T-helper 1 cell (primary cell): ENCODE measurements at places on chromosomes 4 and X.

- DNase-seq: no peak
Measured at GRCh38 chr4:73764513-73764912, 24.1 kb downstream of the CXCL8 start.

DNA sequence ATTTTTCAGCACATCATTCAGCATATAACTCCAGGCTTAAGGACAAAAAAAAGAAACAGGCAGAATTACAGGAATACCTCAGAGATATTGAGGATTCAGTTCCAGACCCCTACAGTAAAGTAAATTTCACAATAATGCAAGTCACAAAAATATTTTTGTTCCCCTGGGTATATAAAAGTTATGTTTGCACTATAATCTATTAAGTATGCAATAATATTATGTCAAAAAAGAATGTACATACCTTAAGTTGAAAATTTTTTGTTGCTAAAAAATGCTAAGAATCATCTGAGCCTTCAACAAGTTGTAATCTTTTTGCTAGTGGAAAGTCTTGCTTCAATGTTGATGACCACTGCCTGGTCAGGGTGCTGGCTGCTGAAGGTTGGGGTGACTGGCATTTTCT, 2532.5 kb downstream of the ARAP2 start:
- DNase-seq: no peak

- no peak for DNase-seq
Measured at GRCh38 chrX:101409043-101409442, 1.0 kb downstream of the HNRNPH2 start.

DNA sequence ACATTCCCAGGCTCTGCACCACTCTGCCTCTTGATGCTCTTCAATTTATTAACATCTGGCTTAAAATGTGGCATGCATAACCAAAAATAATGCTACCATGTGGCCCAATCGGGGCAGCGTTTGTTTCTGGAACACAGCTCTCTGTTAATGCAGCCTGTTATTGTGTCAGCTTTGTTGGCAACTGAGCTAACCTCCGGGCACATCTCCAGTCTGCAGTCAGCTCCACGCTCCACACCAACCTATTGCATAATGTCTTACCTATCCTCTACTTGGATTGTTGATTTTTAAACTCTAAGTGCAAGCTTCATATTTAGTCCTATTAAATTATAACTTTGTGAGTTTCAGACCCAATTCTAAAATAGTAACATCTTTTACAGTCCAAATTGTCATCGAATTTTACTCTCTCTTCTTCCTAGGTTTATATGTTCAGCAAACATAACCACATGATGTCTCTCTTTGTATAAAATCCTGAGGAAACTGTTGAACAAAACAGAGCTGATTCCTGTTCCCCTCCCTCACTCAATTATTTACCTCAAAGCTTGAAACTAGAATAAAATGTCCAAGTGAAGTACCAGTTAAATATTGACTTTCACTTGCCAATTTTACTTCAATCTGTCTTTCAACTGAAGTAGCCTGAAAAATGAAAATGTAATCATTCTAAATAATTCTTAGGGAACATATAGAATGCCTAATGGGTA, 92.2 kb upstream of the RAPGEF2 start:
- DNase-seq: no peak

- no peak for DNase-seq
Measured at GRCh38 chr4:118981171-118981838, 92.7 kb downstream of the SYNPO2 start.

DNA sequence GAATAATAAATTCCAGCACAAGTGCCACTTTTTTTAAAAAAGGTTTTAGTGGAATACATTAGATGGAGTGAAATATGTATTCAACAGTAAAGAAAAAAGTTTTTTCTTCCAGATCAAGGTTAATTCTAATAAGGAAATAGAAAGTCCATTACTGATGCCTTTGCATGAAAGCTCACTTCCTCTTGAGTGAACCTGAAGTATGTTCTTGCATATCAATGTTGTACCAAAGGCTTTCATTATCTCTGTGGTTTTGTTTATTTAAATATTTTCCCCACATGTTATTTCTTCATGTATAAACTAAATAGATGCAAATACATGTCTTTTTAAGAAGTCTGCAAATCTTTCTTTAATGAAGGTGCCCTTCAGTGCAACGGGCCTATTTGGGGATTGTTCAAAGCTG, 307.9 kb downstream of the C4orf33 start:
- no peak for DNase-seq

GRCh38 chr4:138014590-138015288, 227.4 kb downstream of the SLC7A11 start:
- DNase-seq: no peak

- DNase-seq: no peak
Measured at GRCh38 chr4:16217300-16218051, 8.8 kb downstream of the TAPT1 start.
